ENCODE measurements at places on chromosomes 16 and 17.
A peak's percentile ranks its signal among the peaks of the same experiment; 100 is the strongest.

- DNase-seq, result no peak
Observed at GRCh38 chr16:63415014-63415413, 1378.8 kb upstream of the CDH8 start.

GRCh38 chr16:48280546-48280945 lies 33.2 kb upstream of the ABCC11 start:
- no peak for DNase-seq

GRCh38 chr17:74141612-74142011 lies 61.9 kb upstream of the RPL38 start:
- DNase-seq, result no peak

DNA sequence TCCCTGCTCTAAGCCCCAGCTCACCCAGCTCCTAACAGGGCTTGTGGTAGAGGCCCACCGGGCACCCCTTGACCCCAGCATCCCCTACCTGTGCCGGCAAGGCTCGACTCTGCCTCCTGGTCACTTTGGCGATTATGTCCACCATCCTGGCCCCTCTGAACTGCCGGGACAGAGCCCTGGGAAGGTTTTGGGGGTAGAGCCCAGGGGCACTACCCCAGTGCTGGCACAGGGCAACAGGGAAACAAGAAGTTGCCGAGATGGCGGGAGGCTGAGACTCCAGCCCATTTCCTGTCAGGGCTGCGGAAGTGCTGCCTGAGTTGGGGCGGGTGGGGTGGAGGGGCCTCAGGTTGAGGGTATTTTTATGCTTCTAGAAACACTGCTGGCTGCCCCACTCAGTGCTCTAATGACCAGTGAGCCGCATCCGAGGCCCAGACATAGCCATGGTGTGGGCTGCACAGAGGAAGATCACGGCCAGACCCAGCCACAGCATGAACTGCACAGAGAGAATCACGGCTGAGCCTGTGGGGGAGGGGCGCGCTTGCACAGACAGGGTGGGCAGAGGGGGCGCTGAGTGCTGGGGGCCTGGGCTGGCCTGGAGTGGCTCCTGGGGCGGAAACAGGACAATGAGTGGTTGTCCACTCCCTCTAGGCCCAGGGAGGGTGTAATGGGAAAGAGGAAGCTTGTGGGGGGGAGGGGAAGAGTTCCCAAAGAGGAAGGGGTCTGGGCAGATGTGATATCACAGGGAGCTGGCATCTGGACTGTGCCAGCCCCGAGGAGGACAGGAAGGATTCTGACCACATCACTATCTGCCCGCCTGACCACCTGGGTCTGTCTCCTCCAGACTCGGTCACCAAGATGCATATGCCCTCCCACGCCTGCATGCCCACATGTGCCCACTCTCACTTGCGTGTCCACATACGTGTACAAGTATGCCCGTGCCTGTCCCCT lies 22.3 kb downstream of the ARHGAP27 start:
- DNase-seq, result peak; percentile 27

DNA sequence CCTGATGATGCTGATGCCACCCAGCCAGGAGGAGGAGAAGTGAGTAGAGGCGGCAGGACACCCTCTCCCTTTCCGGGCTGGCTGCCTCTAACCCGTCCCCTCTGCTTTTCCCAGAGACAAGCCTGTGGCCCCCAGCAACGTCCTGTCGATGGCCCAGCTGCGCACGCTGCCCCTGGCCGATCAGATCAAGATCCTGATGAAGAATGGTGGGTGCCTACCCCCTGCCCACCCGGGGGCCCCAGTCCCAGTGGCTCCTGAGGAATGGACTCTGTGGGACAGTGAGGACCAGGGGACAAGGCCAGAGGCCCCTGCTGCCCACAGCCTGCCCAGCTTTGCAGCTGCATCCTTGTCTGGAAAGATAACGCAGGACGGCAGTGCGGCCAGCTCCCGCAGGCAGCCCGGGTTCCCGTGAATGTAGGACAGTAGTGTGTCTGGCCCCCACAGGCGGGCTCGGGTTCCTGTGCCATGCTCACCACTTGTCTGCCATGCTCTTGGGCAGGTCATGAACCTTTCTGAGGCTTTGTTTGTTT lies 19.9 kb downstream of the POLR3E start:
- DNase-seq, result no peak
